NCI-H2171 (cell line): ENCODE measurements at places on chromosomes 12 and 14.
A peak's percentile ranks its signal among the peaks of the same experiment; 100 is the strongest.

DNA sequence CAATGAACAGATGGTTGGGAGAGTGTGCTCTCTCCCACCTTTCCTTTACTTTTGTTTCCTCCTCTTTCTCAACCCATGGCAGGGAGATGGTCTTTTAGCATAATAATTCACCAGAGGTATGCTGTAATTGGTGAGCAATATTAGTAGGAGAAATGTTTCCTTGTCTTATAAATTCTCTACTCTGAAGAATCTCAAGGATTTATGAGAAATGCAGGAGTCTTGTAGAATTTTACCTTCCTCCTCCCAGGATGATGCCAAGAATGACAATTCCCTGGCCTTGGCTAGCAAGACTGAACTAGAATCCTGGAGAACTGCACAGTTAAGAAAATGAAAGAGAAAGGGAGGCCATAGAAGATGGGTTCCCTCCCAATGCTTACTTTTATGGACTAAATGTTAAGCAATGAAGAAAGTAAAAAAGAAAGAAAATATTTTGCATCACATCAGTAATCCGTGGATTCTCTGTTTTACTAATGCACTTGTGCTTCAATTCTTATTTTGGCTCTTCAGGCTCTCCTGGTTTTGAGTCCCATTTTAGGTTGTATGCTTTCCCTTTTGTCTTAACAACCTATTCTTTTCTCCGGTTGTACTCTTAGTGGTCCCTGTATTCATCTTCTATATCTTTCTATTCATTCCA lies 192.9 kb upstream of the GARIN6 start:
- DNase-seq = no peak

GRCh38 chr12:116314477-116314876 lies 37.0 kb upstream of the MED13L start:
- DNase-seq = no peak

- no peak for DNase-seq
Measured at GRCh38 chr12:67957383-67957782, 31.9 kb upstream of the IFNG-AS1 start.

DNA sequence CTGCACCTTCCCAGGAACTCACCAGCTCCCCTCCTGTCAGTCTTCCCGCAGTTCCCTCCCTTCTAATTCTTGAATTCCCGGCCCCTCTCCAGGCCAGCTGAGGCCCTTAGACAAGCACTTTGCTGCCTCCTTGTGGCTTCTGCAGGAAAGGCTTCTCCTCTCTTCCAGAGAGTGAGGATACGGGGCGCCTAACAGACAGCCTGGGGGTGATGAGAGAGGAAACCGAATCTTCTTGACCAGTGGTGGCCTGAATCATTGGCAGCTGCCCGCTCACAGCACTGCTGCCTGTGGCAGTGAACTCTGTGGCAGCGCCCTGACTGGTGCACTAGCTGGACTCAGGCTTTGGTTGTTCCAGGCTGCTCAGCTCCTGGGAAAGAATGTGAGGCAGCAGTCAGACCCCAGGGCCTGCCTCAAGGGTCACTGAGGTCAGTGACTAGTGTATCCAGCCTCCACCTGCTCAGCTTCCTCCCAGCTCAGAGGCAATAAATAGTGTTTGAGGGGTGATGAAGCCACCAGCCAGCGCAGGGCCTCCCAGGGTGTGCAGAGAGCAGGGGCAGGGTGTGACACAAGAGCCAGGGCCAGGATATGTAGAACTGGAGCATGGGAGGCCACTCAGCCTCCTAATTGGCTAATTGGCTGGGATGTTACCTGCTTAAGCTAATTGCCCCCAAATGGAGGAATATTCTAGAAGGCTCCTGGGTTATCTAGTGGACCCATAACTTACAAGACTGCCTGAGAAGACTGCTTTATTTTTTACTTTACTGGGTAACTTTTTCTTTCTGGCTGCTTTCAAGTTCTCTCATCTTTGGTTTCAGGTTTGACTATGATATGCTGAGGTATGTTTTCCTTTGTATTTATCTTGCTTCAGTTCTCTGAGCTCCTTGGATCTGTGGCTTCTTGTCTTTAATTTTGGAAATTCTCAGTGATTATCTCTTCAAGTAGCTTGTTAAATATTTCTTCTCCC lies 12.9 kb upstream of the MCRS1 start:
- peak; percentile 67 for DNase-seq

DNA sequence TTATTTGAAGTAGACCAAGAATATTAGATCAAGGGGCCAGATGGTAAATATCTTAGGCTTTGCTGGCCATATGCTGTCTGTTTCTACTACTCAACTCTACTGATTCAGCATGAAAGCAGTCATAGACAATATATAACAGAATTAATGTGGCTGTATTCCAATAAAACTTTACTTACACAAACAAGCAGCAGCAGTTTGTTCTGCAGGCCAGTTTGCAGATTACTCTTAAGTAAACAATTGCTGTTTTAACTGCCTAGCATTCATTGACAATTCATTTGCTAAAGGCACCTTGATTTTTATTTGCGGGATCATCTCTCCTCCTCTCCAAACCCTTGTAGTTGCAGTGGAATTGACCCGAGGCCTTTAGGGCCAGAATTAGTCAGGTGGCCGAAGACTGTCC lies 94.1 kb upstream of the GARIN6 start:
- peak; percentile 8 for DNase-seq

GRCh38 chr14:68692916-68693771 lies 99.7 kb downstream of the ZFP36L1 start:
- DNase-seq = no peak

DNA sequence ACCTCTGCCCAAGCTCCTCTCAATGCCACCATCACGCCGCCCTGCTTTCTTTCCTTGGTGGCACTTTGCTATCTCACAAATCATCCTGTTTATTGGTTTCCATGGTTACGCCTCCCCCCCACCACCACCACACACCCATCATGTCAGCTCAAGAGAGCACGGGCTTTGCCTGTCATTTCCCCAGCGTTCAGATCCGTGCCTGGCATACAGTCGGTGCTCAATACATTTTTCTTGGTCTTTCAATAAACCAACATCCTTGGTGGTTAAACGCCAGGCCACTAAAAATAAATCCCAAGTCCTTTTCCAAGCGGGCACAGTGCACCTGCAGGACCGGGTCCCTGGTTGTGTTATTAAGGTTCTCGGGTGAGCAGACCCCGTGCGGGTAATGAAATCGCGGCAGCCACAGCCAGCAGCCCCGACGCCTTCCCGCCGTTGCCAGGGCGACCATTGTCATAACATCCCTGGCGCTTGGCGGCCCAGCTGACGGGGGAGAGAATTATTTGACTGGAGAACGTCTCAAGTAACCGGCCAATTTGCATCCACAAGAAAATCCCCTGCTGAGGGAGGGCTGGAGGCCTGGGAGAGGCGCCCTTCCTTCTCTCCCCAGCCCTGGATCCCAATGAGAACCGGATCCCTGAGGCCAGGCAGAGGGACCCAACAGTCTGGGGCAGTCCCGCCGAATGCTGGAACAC lies 92.9 kb downstream of the KSR2 start:
- peak; percentile 86 for DNase-seq

- no peak for DNase-seq
Measured at GRCh38 chr12:121719926-121720414, 7.4 kb downstream of the TMEM120B start.

GRCh38 chr12:93733358-93733757 lies 56.2 kb downstream of the CRADD start:
- DNase-seq = peak; percentile 65
